SHP77 (cell line): ENCODE measurements at places on chromosomes 1 and 21.

- DNase-seq, result peak; percentile 35
These were observed 9.6 kb upstream of the HTR6 start for GRCh38 chr1:19654886-19655717.

GRCh38 chr1:18886003-18886335 is 16.4 kb downstream of the ALDH4A1 start:
- no peak for DNase-seq

DNA sequence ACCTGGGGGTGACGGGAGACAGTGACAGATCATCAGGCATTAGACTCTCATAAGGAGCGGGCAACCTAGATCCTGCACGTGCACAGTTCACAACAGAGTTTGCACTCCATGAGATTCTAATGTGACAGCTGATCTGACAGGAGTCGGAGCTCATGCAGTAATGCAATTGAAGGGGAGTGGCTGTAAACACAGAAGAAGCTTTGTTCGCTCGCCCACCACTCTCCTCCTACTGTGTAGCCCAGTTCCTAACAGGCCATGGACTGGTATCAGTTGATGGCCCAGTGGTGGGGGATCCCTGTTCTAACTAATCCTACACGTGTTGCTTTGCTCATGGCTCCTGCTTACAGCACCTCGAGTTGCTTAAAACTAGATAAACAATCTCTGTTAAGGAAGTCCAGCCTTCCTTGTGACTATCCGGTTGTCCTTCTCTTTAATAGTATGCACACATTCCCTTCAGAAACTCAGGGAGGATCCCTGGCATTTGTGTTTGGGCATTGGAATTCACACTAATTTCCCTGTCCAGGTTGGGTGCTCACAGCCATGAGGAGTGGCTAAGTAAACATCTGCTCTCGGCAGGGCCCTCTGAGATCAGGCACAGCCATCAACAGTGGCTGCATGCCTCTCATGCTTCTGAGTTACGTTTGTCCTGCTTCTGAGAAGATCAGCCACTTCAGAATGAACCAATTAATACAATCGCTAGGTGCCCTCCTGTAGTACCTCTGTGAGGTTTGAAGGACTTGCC is 21.1 kb upstream of the F3 start:
- DNase-seq, result no peak

DNA sequence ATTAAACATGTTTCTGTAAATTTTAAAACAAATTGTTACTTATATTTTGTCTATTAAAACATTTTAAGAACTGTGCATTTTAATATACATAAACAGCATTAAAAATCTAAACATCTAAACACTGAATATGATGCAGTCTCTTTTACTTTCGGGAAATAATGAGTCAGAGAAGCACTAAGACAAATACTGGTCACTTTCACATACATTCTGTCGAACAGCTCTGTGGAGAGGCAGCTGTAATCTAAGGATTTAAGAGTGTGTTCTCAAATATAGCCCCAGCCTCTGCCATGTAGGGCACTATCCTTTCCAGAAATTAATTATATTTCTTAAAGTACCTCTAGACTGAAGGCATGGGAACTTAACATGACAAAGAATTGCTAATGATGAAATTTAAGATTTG is 89.6 kb upstream of the PTGFR start:
- DNase-seq, result no peak

DNA sequence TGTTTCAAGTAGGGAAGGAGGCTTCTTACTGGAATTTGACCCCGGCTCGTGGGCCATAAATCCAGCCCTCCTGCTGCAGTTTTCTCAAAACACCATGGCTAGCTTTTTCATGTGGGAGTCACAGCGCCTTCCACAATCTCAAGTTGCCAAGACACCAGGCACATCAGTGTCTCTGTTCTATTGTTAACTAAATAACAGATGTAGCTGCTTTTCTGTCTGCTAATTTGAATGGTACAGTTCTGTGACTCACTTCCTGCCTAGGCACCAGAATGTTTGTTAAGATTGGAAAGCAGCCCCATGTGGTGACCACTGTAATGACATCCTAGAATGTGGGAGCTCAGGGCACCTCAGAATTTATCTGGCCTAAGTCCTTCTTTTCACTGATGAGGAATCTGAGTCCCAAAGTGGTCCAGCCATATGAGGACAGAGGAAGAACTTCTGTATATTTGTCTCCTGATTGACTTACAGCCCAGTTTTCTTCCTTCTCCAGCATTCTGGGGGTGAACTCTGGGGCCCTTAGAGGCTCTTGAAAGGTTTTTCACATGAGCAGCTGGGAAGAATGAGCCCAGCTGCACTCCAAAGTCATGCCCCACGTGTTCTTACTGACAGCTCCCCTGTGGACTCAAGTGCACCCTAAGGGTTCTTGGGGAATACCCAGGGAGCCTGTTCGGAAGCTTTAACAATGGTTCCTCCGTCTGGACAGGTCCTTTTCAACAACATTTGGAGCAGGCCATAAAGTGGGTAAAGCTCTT is 27.5 kb downstream of the TRIM45 start:
- DNase-seq, result no peak

- DNase-seq, result no peak
These were observed 116.1 kb upstream of the GORAB start for GRCh38 chr1:170415710-170416372.

- DNase-seq, result no peak
These were observed 147.9 kb downstream of the C1orf21 start for GRCh38 chr1:184534690-184535089.

DNA sequence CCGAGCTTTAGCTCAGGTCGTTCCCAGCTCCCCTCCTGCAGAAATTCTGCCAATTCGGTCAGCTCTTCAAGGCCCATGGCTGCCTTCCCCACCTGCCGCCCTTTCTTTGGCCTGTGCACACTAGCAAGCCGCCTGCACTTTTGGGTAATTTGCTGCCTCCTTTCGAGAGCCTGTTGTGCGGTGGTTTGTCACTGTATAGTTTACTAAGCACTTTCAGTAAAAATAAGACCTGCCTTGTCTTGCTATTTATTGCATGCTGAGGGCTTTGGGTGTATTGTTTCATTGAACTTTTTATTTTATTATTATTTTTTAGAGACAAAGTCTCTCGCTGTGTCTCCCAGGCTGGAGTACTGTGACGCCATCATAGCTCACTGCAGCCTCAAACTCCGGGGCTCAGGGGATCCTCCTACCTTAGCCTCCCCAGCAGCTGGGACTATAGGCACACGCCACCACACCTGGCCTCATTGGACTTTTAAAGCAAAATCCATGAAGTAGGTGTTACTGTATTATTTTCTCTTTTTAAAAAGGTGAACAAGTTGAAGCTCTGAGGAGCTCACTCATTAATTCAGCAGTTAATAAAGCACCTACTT is 1.1 kb upstream of the FABP3 start:
- DNase-seq, result no peak

GRCh38 chr1:231138236-231138635 is 23.6 kb upstream of the TRIM67 start:
- DNase-seq, result no peak

DNA sequence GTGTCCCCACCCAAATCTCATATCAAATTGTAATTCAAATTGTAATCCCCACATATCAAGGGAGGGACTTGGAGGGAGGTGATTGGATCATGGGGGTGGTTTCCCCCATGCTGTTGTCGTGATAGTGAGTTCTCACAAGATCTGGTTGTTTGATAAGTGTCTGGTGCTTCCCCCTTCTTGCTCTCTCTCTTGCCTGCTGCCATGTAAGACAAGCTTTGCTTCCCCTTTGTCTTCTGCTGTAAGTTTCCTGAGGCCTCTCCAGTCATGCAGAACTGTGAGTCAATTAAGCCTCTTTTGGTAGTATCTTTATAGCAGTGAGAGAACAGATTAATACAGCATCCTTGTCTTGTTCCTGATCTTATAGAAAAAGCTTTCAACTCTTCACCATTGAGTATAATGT is 6.5 kb upstream of the LRRC39 start:
- no peak for DNase-seq
